Sigmoid colon (tissue), 7 donors: ENCODE measurements at places on chromosomes 7 and 10. TPM values are rescaled to one million over a fixed set of nuclear protein-coding genes. Genes with fewer than 3 reads are reported as not detected.

Gene ACSM6
- not detected for total RNA-seq

Gene CCDC172
- total RNA-seq: not detected

Gene OR2A5
- total RNA-seq: not detected

Gene HTR7
- 1.4 TPM for total RNA-seq

Gene CAMK2B
- 0.83 TPM for total RNA-seq

Gene LGI1
- total RNA-seq: 11.1 TPM

Gene INHBA
- 5.5 TPM for total RNA-seq

Gene PPP1R17
- not detected for total RNA-seq

Gene IFIT3
- 9.4 TPM for total RNA-seq

Gene FANK1
- total RNA-seq: 0.71 TPM

Gene ADCK2
- 20.1 TPM for total RNA-seq

Gene FKBP6
- total RNA-seq: not detected

Gene IGFBP1
- not detected for total RNA-seq

Gene AEBP1
- 165 TPM for total RNA-seq

- H3K4me1 ChIP-seq: peaks cover 16% of the 10 kb centered on the region
- no peak overlapping the region for H3K4me3 ChIP-seq
- no peaks in the 10 kb centered on the region for H3K27me3 ChIP-seq
- H3K36me3 ChIP-seq: no peaks in the 10 kb centered on the region
- DNase-seq: no peak
- no peak overlapping the region for H3K27ac ChIP-seq
Measured at GRCh38 chr7:27665531-27665930, 2.8 kb upstream of the HIBADH start.

DNA sequence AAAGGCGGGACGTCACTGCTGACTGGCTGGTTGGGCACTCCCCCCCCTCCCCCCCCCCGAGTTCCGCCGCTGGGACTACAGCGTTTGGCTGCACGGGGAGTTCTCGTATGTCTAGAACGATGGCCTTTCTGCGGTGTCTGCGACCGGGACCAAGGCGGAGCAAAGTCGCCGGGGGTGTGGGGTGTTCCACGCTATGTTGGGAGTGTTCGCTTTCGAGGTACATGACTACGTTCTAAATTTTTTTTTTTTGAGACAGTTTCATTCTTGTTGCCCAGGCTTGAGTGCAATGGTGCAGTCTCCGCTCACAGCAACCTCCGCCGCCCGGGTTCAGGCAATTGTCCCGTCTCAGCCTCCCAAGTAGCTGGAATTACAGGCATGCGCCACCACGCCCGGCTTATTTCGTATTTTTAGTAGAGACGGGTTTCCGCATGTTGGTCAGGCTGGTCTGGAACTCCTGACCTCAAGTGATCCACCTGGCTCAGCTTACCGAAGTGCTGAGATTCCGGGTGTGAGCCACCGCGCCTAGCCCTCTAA, 573 bp upstream of the IDI1 start:
- peak overlapping the region; percentile 98 for H3K27ac ChIP-seq
- H3K4me1 ChIP-seq: peaks cover 43% of the 10 kb centered on the region
- DNase-seq: no peak

- H3K27me3 ChIP-seq: no peaks in the 10 kb centered on the region
- no peaks in the 10 kb centered on the region for H3K4me1 ChIP-seq
- no peak overlapping the region for H3K4me3 ChIP-seq
- no peak for DNase-seq
Measured at GRCh38 chr7:112015146-112015545, 191.1 kb downstream of the DOCK4 start.

DNA sequence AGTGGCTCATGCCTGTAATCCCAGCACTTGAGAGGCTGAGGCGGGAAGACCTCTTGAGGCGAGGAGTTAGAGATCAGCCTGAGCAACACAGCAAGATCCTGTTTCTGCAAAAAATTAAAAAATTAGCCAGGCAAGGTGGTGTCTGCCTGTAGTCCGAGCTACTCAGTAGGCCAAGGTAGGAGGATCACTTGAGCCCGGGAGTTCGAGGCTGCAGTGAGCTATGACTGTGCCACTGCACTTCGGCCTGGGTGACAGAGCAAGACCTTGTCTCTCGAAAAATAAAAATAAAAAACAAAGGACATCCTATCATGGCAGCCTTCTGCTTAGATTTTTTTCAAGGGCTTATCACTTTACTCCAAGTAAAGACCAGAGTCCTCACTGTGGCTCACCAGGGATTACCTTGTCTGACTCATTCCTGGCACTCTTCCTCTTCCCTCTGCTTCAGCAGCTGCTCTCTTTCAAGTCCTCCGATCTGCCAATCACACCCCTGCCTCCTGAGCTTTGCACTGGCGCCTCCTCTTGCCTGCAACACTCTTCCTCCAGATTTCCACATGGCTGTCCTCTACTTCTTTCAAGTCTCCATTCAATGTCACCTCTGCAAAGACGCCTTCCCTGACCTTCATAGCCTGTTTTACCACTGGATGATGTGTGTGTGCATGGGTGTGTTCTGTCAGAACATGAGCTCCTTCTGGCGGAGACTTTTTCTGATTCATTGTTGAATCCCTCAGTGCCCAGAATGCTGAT, 7.7 kb downstream of the PRTFDC1 start:
- no peaks in the 10 kb centered on the region for H3K36me3 ChIP-seq
- DNase-seq: no peak
- H3K4me3 ChIP-seq: no peak overlapping the region
- no peaks in the 10 kb centered on the region for H3K27me3 ChIP-seq

DNA sequence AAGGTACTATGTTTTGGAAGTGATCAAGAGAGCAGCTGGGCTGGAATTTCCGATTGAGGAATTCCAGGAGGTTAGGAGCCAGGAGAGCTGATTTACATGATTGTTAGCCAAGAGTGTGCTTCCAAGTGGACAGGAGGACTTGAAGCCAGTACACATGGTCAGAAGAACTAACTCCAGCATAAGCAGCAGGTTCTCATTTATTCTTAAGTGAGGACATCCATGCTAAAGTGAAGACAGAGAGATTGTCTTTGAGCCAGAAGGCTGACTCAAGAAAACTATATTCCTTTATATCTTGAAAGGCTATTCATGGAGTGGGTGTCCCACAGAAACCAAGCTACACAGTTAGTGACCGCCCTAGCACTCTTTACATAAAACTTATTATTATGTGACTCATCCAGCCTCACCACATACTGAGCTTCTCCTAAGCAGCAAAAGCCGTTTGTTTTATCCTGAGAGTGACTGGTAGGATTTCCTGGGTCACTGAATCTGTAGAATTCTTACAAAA, 56.7 kb upstream of the SEMA3A start:
- H3K27me3 ChIP-seq: no peaks in the 10 kb centered on the region
- DNase-seq: no peak
- H3K4me1 ChIP-seq: peaks cover 17% of the 10 kb centered on the region
- no peak overlapping the region for H3K27ac ChIP-seq
- no peaks in the 10 kb centered on the region for H3K36me3 ChIP-seq

- no peaks in the 10 kb centered on the region for H3K27me3 ChIP-seq
- H3K4me1 ChIP-seq: no peaks in the 10 kb centered on the region
- no peak overlapping the region for H3K4me3 ChIP-seq
- DNase-seq: no peak
Measured at GRCh38 chr10:75803816-75804552, 372.6 kb downstream of the LRMDA start.

DNA sequence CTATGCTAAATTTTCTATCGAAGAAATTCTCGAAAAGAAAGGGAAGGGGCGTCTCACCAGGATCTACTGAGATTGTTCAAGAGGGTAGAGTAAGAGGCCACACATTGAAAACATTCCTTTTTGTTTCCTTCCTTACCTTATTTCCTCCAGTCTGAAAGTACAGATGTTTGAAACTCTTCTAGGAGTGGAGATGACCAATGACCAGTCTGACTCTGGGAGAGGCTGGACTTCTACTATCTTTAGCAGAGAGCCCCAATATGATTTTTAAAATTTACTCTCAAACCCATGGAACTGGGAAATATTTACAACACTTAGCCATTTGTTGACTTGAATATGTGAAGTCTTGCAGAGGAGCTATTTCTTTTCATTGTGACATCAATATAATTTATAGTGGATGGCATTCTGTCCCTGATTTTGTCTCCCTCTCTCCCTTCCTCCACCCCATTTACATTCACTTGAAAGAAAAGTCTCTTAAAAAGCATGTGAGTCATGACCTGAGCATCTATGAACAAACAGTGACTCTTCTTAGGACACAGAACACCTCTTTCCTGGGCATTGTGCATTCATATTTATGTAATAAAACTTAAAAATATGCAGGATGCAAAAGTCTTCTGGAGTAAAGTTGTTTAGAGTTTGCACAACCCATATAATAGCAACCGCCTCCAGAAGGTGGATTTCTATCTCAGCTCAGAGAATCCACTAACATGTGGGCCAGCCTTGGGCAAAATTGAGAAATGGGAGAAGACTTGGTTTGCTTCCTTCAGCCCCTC, 31.2 kb upstream of the BMPER start:
- H3K4me1 ChIP-seq: peaks cover 25% of the 10 kb centered on the region
- H3K36me3 ChIP-seq: no peaks in the 10 kb centered on the region
- DNase-seq: no peak
- H3K27me3 ChIP-seq: no peaks in the 10 kb centered on the region
- H3K4me3 ChIP-seq: no peak overlapping the region
- H3K27ac ChIP-seq: no peak overlapping the region

- no peak for DNase-seq
- no peaks in the 10 kb centered on the region for H3K4me1 ChIP-seq
- no peaks in the 10 kb centered on the region for H3K36me3 ChIP-seq
- no peak overlapping the region for H3K27ac ChIP-seq
- no peaks in the 10 kb centered on the region for H3K27me3 ChIP-seq
Measured at GRCh38 chr7:30525429-30525828, 20.8 kb upstream of the GGCT start.

DNA sequence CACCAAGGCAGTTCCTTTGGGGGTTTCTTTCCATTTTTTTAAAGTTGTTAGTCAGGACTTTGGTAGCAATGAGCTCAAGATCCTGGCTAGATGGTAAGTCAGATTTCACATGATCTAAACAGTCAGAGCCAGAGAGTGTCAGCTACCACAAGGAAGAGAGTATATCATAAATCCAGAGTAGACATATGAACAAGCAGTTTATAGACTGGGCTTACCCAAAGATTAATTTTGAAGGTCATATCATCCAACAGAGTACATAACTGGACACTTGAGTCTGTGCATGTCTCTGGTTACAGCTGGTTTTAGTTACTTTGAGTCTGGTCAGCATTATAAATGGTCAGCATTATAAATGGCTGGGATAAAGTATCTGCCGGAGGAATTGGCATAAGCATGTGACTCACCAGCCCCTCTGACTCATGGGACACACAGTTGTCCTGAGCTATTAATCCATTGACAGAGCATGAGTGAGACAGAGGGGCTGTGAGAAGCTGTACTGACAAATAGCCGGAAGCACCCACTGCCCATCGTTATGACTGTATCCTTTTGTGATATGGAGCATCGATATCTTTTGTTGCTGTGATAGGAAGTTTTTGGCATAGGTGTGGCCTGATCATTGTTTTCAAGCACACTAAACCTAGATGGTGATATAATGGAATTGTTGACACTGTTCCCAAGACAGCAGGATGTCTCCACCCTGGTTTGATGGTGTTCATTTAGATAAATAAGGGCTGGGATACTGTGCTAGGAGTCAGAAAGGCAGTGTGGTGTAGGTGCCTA, 19.3 kb downstream of the PPP1R3C start:
- H3K4me1 ChIP-seq: no peaks in the 10 kb centered on the region
- no peak for DNase-seq
- no peaks in the 10 kb centered on the region for H3K36me3 ChIP-seq
- peak overlapping the region; percentile 70 for H3K27ac ChIP-seq

DNA sequence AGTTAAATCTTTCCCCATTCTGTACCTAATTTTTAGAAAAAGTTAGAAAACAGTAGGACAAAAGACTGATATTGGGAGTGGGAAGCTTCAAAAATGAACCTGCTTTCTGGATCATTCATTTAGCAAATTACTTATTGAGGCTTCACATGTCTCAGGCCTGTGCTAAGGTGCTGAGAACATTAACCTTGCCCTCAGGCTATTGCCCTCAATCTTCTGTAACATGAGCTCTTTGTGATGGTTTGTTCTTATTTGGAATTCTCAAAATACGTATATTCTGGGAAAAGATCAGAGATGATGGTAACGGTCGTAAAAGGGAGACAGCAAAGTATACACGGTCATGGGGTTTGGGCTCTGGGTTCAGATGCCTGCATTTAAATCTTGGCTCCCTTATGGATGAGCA, 39.5 kb upstream of the PRKG1 start:
- H3K4me1 ChIP-seq: peaks cover 30% of the 10 kb centered on the region
- no peak for DNase-seq
- H3K4me3 ChIP-seq: no peak overlapping the region

- DNase-seq: no peak
- no peak overlapping the region for H3K4me3 ChIP-seq
- H3K27me3 ChIP-seq: no peaks in the 10 kb centered on the region
- no peak overlapping the region for H3K27ac ChIP-seq
- H3K36me3 ChIP-seq: no peaks in the 10 kb centered on the region
Measured at GRCh38 chr7:78673272-78673671, 780.2 kb downstream of the MAGI2 start.
